Fibroblast of lung (primary cell): ENCODE measurements at places on chromosomes 4 and X. TPM values are rescaled to one million over a fixed set of nuclear protein-coding genes. Genes with fewer than 3 reads are reported as not detected.

Gene ZCCHC12
- under 0.01 TPM in 1 of 2 replicates, not detected in the other for total RNA-seq

Gene POF1B
- not detected in 2 replicates for total RNA-seq

Gene KCND1
- total RNA-seq: 0.77 and 1.3 TPM in 2 replicates

Gene PRPS2
- total RNA-seq: 25.3 and 44.2 TPM in 2 replicates

Gene FAM114A1
- total RNA-seq: 270 and 296 TPM in 2 replicates

Gene CLNK
- not detected in 2 replicates for total RNA-seq

Gene MAGEA3
- not detected in 2 replicates for total RNA-seq

Gene TCEAL2
- total RNA-seq: 0.17 and 0.26 TPM in 2 replicates

Gene LRPAP1
- 20.5 and 62.9 TPM in 2 replicates for total RNA-seq

Gene CHST7
- 8.5 and 11.2 TPM in 2 replicates for total RNA-seq

DNA sequence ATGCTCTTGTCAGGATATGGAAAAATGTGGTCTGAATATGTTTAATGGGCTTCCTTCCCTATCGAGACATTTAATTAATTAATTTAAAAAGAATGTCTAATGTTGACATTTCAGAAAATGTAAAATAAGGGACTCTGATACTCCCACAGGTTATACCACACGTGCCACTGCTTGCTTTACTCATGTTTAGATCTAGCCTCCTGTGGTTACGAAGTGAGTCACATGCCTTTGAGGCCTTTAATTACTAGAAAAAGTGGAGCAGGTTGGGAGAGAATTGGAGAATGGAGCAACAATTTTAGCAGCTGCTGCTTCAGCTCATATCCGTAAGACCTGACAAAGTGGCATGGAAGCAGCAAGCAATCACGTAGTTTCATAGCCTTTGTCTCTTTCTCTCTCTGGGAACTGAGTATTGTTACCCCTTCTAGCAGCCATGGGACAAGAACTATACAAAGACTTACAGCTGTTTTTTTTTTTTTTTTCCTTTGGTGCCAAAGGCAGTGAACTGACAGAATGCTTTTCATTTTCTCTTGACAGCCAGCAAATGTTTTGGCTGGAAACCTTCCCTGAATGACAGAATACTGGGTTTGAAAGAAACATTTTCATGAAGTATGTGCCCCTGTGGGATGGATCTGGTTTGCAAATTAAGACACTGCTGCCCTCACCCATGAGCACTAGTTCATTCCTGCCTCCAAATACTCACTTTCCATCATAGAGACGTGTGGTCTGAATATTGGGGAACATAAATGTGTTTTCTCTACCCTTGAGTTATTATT, 355.1 kb upstream of the PABPC5 start:
- DNase-seq: no peak

- DNase-seq: no peak
Measured at GRCh38 chr4:11722223-11722622, 293.5 kb upstream of the HS3ST1 start.

- DNase-seq: no peak
Measured at GRCh38 chr4:78971326-78971725, 32.1 kb upstream of the PAQR3 start.

GRCh38 chrX:13120017-13120416, 75.6 kb upstream of the FAM9C start:
- peak; percentile 33 for DNase-seq

DNA sequence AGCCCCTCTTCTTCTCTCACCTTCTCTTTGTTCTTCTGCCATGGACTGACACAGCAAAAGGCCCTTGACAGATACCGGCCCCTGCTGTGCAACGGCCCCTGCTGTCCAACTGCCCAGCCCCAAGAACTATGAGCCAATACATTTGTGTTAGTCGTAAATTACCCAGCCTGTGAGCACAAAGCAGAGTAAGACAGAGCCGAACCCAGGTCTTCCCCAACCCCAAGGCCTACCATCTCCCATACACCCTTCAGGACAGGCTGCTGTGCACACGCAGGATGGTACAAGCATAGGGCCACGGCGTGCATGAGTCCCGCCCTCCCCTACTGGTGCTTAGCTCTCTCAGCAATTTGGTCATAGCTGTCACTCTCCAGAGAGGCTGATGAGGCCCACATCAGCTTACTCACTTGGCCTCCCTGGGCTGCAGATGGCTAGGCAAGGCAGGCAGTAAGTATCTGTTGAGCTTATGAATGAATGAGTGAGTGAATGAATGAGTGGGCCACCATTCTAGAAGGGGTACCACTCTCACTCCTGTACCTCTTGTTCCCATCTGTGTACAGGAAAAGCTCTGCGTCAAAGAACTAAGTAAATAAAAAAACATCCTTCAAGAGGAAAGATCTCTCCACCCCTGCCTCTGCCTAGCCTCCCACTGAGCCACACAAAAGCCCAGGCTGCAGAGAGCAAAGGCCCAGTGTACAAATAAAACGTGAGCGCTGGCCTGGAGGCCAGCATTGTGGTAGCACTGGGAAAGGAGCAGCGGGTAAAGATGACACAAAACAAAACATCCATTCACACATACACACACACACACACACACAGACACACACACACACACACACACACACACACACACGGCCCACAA, 13.9 kb downstream of the WDR1 start:
- no peak for DNase-seq

DNA sequence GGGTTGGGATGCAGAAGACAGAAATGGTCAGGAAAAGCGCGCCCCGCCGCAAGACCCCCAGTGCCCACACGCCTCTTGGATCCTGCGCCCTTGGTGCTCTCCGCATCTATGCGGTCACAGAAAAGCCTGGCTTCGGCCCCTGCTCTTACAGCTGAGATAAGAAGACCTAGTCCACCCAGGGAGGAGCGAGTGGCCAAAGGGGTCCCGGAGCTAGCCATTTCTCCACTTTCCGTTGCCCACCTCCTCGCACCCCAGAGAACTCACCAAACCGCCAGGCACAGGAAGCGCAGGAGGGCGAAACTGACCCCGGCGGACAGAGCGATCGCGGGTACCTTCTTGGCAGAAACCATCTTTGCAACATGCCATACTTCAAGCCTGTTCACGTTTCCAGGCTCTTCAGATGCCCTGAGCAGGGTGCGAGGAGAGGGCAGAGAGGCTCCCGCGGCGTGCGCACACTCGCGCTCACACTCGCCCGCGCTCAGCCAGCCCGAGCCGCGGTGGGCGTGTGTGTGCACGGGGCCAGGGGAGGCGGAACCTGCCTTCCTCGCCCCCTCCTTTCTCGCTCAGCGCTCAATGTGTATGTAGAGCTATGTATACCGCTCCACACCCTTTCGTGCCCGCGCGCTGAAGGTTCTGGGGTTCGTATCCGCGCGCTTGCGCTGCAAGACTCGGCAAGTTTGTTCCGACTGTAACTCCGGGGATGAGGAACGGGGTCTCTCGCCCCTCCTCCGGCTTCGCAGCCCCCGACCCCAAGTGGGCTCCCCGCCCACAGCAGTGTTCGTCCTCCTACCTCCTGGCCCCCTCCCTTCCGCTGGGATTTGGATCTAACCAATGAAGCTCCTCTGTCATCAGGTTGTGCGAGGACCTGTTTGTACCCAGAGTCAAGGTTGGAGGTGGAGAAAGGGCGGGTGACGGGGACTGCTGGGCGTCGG, at the start of gene GABRA4:
TSS of gene GABRA4 (minus strand) at position 507 of the 932 bp plus-strand sequence. CDS start at position 350, 157 bp downstream.
- peak; percentile 26 for DNase-seq

- no peak for DNase-seq
Measured at GRCh38 chr4:63841266-63841665, 568.0 kb downstream of the TECRL start.

- DNase-seq: no peak
Measured at GRCh38 chrX:2492531-2493218, 8.1 kb downstream of the DHRSX start.

DNA sequence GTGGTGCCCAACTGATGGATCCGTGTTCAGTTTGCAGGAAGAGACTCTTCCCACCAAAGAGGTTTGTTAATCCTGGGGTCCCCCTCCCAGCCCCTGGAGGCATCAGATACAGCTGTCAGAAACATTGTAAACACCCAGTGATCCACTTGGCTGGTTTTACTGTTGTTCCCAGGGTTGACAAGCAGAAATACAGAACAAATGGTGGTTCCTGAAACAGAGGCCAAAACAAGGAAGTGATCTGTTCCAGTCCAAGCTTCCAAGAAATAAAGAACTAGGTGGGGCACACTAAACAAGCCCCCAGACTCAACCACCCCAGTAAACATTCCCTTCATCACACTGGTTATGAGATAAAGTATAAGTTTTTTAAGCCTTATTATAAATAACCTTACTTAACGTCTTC, 1.4 kb downstream of the TMLHE start:
- no peak for DNase-seq

- DNase-seq: peak; percentile 97
Measured at GRCh38 chrX:136880452-136881013, at the start of gene RBMX. Gene RBMX (minus strand): TSS chrX:136880725. CDS start chrX:136879427, 1,298 bp downstream.

- no peak for DNase-seq
Measured at GRCh38 chr4:7055990-7056325, 11.9 kb downstream of the GRPEL1 start.

DNA sequence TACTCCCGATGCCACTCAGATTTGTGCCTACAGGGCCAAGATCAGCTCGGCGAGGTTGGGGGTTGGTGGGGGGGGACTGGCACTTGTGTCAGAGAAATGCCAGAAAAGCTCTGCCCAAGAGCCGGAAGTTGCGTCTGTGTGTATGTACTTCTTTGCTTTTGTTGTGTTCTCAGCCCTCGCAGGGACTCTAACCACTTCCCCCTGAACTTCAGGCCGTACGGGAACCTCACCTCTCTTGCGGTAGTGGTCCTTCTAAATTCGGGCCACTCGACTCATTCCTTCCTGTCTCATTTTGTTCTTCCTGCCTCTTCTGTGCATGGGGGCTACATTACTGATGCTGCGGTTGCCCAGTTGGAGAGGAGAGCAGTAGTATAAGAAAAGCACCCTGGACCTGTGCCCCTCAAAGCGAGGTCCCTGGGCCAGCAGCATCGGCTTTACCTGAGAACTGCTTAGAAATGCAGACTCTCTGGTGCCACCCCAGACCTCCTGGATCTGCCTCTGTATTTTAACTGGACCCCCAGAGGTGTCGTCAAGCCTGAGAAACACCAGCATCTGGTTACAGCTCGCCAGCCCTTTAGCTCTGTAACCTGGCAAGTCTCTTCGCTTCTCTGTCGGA, 146.3 kb upstream of the RPS6KA3 start:
- DNase-seq: no peak

DNA sequence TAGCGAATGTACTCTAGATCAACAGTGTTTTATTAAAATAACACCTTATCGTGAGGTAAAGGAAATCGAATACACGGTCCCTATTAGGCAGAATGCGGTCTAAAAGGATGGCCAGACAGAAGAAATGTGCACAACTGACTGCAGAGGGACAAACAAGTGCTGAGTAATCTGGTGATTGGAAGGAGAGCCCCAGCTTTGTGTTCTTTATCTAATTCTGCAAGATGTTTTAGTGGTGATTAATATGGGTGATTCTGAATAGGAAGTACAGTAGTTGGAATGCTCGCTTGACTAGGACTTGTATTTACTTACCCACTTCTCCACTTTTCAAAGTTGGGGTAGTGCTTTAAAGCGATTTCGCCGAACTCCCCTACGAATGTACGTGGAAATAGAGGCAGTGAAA, 1.2 kb downstream of the WDR44 start:
- peak; percentile 76 for DNase-seq

- DNase-seq: no peak
Measured at GRCh38 chr4:11451716-11452115, 23.0 kb upstream of the HS3ST1 start.

- no peak for DNase-seq
Measured at GRCh38 chr4:22842360-22843018, 149.8 kb downstream of the GBA3 start.

GRCh38 chr4:81491943-81492342, 20.2 kb upstream of the RASGEF1B start:
- no peak for DNase-seq

DNA sequence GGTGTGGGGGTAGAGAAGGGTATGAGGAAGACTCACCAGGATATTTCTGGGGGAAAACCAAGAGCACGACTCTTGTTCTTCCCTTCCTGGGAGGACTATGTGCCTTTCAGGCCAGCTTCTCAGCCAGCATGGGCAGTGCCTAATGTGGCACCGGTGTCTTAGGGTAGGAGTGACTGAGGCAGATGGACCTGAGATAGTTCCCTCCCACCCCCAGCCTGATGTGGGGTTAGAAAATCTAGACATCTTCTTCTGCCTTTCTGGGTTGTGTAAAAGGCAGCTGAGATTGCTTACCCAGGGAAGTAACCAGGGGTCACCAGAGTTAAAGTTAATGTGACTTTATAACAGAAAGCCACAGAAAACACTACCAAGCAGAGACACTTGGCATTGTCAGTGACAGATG, 127.3 kb downstream of the TMA16 start:
- DNase-seq: no peak

- peak; percentile 95 for DNase-seq
Measured at GRCh38 chrX:37871626-37872302, 24.4 kb upstream of the DYNLT3 start.

- no peak for DNase-seq
Measured at GRCh38 chr4:52658641-52659000, 480 bp downstream of the USP46 start.

- DNase-seq: peak; percentile 89
Measured at GRCh38 chr4:165112368-165113121, at the start of gene TMEM192. Gene TMEM192 (minus strand): TSS chr4:165112860. CDS start chr4:165112773, 87 bp downstream.

GRCh38 chrX:22652596-22652995, 347.2 kb upstream of the DDX53 start:
- peak; percentile 40 for DNase-seq

- DNase-seq: peak; percentile 23
Measured at GRCh38 chr4:113781439-113782040, 20.0 kb upstream of the CAMK2D start.

- DNase-seq: no peak
Measured at GRCh38 chr4:184252136-184253071, 34.7 kb upstream of the ENPP6 start.

DNA sequence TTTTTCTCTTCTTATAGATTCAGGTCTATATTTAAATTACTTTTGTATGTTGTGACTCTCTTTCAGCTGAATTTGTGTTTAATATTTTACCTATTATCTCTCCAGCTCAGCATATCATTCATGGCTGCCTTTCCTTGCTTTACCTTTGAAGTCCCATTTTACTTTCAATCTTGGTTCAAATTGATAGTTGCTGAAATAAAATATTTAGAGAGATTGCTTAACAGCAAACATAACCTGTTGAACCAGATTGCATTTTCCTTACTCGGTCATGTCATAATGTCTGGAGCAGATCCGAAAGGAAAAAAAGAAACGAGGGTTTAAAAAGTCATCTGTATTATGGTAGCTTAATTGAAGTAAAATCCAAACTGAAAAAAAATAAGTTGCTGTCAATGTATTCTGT, 94.1 kb downstream of the IL1RAPL2 start:
- no peak for DNase-seq
